ENCODE measurements at places on chromosomes 6 and 20.

DNA sequence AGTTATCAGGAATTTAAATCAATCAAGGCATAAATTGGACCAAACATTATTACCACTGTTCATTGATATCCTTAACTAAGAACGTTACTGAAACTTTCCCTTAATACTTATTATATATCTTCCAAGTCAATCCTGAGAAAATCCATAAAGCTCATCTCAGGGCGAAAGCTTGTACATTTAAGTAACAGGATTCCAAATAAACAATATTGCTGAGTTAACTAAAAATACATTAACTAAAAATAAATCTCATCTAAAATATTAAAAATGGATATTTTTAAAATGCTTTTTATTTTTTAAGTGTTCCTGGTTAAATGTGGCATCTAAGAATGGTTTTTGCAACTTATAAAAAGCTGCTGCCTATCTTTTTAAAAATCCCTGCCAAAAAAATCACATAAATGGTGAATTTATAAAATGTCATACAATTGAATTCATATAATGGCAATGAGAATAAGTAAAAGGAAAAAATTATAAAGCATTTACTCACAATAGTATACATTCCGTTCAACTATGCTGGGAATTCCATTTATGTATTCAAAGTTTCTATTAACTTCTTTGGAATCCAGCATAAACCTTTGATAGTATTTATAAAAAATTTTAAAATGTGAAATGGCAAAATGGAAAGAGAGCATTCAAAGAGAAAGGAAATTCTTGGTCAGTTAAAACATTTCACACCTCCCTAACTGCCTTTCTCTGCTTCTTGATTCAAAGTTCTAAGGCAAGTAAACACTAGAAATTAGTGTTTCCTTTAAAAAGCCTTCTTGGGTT, 20.8 kb upstream of the GMDS start:
- no peak for DNase-seq

GRCh38 chr6:1178590-1178989, 133.3 kb upstream of the FOXQ1 start:
- no peak for DNase-seq

DNA sequence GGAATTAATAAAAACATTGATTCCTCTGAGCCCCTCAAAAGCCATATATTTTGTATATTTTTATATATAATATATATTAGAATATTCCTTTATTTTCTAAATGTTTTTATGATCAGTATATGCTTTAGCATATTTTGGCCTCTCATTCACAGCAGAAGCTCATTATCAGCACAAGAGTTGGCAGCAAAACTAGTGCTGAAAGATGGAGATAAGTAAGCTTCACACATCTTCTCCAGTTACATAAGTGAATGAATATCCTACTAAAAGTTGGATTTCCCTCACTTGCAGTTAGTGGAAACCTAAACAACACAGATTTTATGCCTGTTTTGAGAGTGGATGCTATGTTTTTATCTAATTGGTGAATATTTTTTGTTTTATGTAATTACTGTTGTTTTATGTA, 1303.8 kb upstream of the ADGRB3 start:
- no peak for DNase-seq

DNA sequence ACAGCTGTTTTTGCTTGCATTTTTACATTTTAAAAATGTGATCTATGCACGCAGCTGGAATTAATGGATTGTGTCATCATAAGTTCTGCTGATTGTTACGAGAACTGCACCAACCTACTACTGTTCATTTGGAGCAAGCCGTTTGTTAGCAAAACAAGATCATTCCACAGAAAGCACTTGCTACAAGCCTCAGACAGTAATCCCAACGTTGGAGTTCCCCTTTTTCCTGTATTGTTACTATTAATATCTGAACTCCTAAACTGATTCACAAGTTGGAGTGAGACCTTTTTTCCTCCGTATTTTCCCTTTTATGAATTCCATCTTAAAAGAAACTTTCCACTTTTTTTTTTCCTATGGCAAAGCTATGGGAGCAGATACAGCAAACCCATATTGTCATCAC, 3.5 kb downstream of the TENT5A start:
- DNase-seq = no peak

GRCh38 chr20:57013741-57014140, 252.7 kb downstream of the BMP7 start:
- no peak for DNase-seq

DNA sequence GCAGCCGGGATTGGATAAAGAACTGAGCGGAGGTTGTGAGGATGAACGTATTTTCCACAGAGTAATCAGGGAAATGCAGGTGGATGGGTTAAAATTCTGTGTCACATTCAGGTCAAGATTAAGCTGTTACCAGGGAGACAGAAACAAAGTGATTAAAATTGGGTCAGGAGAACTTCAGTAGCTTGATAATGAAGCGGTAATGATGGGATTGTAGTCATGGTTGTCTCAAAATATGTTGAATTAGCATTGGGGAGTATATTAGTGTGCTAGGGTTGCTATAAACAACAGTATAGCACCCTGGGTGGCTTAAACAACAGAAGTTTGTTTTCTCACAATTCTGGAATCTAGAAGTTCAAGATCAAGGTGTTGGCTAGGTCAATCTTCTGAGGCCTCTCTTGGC, 155.5 kb downstream of the GJA1 start:
- DNase-seq = no peak

DNA sequence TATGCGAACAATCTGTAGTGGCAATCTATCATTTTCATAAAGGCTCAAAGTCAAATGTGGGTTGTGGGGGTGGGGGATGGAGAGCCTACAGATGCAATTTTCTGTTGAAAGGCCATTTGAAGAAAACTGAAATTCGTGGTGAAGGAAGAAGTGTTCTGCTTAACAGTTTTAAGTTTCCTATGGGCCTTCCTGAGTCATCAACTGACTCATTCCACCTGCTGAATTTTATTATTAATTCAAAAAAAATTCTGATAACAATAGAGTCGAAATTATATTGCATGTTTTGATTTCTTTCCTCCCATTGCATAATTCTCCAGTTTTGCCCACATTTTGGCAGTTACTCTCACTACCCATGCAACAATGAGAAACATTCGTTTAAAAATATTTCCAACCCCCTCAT, 622.3 kb upstream of the ARID1B start:
- no peak for DNase-seq

GRCh38 chr6:129853996-129854711, 7.0 kb downstream of the TMEM244 start:
- DNase-seq = no peak

DNA sequence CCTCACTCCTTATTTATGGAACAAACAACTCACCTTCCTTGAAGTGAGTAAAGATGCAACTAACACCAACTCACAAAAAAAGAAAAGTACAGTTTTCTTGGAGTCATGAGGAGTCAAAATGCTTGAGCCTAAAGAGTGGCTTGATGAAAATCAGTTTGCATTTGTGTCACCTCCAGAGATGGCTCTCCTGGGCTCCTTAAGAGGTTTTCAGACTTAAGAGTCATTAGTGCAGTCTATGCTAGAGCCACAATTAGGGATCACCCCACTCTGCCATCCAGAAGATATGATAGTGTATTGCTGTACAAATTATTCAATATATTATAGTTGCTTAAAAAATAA, 11.9 kb upstream of the SNX9 start:
- DNase-seq = no peak

GRCh38 chr6:130622142-130622541, 205.1 kb upstream of the SMLR1 start:
- no peak for DNase-seq

- DNase-seq = no peak
These were observed 28.6 kb upstream of the CDKN1A start for GRCh38 chr6:36649701-36650484.

DNA sequence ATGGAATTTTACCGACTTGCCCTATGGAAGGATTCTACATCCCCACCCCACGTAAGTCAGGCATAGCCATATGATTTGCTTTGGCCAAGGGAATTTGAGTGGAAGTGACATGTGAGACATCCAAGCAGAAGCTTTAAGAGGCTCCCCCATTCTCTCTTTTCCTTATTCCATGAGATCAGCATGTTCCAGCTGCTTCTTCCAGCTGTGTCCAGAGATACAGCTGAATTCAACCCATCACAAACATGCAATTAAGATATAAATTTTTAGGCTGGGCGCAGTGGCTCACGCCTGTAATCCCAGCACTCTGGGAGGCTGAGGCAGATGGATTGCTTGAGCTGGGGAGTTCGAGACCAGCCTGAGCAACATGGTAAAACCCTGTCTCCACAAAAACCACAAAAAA, 16.0 kb upstream of the YWHAB start:
- DNase-seq = no peak

DNA sequence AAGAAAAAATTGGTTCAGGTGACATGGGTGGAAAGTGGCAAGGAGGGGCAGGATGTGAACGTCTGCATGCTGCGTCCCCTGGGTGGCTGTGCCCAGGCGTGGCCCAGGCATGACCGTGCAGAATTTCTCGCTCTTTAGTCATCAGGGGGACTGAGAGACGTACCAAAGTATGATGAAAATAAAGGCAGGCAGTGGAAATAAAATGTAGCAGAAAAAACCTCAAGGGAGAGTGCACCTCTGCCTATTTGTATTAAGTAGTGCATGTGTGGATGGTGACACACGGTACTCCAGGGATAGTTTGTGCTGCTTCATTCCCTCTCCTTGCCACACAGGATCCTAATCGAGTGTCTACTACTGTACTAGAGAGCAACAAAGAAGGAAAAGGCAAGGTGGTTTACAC, 81.1 kb downstream of the ATP9A start:
- DNase-seq = no peak

GRCh38 chr6:16090452-16090851, 38.4 kb upstream of the MYLIP start:
- no peak for DNase-seq

GRCh38 chr6:18425218-18425617, 38.1 kb downstream of the RNF144B start:
- no peak for DNase-seq

DNA sequence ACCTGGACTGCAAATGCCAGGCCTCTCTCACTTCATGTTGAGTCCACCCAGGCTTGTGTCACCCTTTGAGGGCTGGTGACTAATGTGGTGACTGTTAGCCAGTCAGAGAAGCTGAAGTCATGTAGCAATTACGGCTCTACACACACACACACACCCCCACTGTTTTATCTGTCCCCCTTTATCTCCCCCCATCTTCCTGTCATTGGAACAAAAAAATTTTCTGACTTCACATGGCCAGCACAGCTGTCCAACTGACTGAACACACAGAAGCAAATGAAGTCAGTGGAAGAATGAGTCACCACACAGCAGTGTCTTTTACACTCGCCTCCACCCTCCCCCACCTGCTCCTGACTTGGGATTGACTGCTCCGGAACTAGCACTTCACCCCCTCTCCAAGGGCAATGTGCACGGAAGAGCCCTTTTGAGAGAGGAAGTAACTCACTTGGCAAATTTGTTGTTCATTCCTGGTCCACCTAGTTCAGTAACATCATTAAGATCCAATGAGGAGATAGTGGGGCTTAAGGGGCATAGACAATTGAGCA, 198.0 kb downstream of the RNF144B start:
- DNase-seq = no peak

- no peak for DNase-seq
These were observed 63.8 kb downstream of the TNFRSF21 start for GRCh38 chr6:47245745-47246371.

DNA sequence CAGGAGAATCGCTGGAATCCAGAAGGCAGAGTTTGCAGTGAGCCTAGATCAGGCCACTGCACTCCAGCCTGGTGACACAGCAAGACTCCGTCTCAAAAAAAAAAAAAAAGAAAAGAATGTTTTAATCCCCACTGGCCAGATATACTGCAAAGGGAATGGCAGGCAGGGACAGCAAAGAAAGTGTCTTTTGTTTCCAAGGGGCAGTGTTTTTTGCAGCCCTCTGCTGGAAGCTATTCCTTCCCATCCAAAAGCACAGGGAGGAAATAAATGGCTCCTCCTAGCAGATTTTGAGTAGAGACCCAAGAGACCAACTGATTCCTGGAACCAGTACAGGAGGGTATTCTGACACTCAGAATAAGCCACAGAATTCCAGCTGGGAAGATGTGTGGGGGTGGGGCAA, 112.5 kb upstream of the STMND1 start:
- DNase-seq = no peak

- no peak for DNase-seq
These were observed 121.1 kb downstream of the CDC5L start for GRCh38 chr6:44508646-44509045.

- DNase-seq = no peak
These were observed 28.5 kb downstream of the SLC35D3 start for GRCh38 chr6:136950436-136951126.

GRCh38 chr6:44489910-44490604, 102.6 kb downstream of the CDC5L start:
- DNase-seq = no peak

DNA sequence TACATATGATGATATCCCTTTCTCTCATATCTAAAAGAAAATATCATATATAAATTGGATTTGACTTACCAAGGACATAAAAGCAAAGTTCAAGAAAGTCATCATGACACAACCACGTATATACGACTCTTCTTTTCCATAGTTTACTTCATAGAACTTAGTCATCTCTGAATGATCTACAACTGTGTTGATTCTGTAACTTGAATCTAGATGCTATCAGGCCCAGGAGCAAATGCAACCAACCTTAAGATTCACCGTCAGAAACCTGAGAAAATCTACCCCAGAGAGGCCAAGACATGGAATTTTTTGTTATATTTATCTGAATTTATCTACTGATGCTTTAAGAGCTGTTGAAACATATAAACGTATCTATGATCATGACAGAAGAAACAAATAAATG, 165.6 kb downstream of the PDE10A start:
- DNase-seq = no peak

DNA sequence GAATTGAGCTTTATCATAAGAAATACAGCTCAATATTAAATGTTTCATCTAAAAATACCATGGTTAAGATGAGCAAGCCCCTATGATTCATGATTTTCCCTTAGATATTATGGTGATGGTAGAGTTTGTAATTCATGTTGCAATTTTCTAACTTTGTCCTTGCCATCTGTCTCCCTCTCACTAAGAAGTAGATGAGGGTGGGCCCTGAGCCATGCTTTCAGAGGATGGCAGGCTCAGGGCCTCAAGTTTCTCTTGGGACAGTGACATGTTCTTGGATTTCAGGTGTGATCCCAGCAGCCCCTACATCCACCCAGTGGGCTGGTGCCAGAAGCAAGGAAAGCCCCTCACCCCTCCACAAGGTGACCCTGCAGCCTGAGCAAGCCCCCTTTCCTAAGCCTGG, 25.6 kb downstream of the L3MBTL1 start:
- DNase-seq = no peak

- DNase-seq = no peak
These were observed 293.0 kb downstream of the ADGB start for GRCh38 chr6:146891615-146892265.
